ENCODE measurements at places on chromosomes 1 and 21.

DNA sequence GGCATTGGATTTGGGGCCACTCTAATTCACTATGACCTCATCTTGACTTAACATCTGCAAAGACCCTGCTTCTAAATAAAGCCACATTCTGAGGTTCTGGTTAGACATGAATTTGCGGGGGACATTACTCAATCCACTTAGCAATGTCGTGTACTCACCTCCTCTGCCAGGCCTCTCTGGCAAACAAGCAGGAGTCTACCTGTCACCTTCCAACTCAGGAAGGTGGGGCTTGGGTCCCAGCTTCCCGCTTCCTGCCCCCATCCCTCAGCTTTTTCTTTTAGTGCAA, 177.8 kb downstream of the PSMG1 start:
- no peaks in the 10 kb centered on the region for H3K27me3 ChIP-seq
- no peak overlapping the region for H3K27ac ChIP-seq
- no peaks in the 10 kb centered on the region for H3K36me3 ChIP-seq
- peaks cover 29% of the 10 kb centered on the region for H3K4me1 ChIP-seq
- no peak for DNase-seq

DNA sequence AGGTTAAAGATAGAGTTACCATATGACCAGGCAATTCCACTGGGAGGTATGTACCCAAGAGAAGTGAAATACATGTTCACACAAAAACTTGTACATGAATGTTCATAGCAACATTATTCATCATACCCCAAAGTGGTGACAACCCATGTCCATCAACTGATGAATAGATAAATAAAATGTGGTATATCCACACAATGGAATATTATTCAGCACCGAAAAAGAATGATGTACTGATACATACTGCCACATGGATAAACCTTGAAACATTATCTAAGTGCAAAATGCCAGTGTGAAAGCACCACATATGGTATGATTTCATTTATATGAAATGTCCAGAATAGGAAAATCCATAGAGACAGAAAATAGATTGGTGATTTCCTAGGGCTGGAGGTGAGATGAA, 53.4 kb upstream of the PAXBP1 start:
- H3K36me3 ChIP-seq: no peaks in the 10 kb centered on the region
- no peaks in the 10 kb centered on the region for H3K27me3 ChIP-seq
- DNase-seq: no peak
- H3K4me1 ChIP-seq: peaks cover 6% of the 10 kb centered on the region

- no peak for DNase-seq
- H3K4me3 ChIP-seq: no peak overlapping the region
- no peaks in the 10 kb centered on the region for H3K36me3 ChIP-seq
- H3K27ac ChIP-seq: no peak overlapping the region
Measured at GRCh38 chr1:83024251-83024767, 974.6 kb downstream of the TTLL7 start.

DNA sequence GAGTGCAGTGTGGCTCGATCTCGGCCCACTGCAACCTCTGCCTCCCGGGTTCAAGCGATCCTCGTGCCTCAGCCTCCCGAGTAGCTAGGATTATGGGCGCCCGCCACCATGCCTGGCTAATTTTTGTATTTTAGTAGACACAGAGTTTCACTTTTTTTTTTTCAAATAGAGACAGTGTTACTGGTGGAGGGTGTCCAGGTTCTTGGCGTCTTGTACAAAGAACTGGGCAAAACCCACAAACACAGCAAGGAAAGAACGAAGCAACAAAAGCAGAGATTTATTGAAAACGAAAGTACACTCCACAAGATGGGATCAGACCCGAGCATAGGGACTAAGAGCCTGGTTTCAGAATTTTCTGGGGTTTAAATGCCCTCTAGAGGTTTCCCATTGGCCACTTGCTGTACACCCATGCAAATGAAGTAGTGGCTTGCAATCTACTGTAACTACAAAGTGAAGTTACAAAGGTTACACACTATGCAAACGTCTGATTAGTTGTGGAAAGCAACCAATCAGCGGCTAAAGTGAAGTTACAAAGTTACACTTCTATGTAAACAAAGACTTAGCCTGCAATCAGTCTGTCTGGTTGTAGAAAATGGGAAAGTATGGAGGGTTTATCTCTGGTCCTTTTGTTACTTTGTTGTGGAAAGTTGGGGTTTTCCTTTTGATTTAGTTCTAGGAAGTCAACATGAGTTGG, 199.1 kb downstream of the DYRK1A start:
- H3K4me3 ChIP-seq: peak overlapping the region; percentile 81
- no peaks in the 10 kb centered on the region for H3K27me3 ChIP-seq
- H3K36me3 ChIP-seq: no peaks in the 10 kb centered on the region
- peaks cover 6% of the 10 kb centered on the region for H3K4me1 ChIP-seq
- peak; percentile 74 for DNase-seq
- peak overlapping the region; percentile 99 for H3K27ac ChIP-seq

- DNase-seq: peak; percentile 54
- H3K36me3 ChIP-seq: no peaks in the 10 kb centered on the region
- peaks cover 33% of the 10 kb centered on the region for H3K27me3 ChIP-seq
Measured at GRCh38 chr1:85047472-85048295, 616 bp downstream of the MCOLN3 start.

- no peak for DNase-seq
- no peak overlapping the region for H3K4me3 ChIP-seq
- H3K27me3 ChIP-seq: no peaks in the 10 kb centered on the region
- no peaks in the 10 kb centered on the region for H3K36me3 ChIP-seq
- no peak overlapping the region for H3K27ac ChIP-seq
Measured at GRCh38 chr1:208163539-208163938, 80.6 kb downstream of the PLXNA2 start.

GRCh38 chr21:34367320-34367935, 3.6 kb downstream of the KCNE2 start:
- DNase-seq: peak; percentile 93
- no peaks in the 10 kb centered on the region for H3K27me3 ChIP-seq
- H3K36me3 ChIP-seq: no peaks in the 10 kb centered on the region
- peaks cover 5% of the 10 kb centered on the region for H3K4me1 ChIP-seq

- no peaks in the 10 kb centered on the region for H3K27me3 ChIP-seq
- H3K27ac ChIP-seq: no peak overlapping the region
- peaks cover 16% of the 10 kb centered on the region for H3K4me1 ChIP-seq
- peak; percentile 69 for DNase-seq
- no peaks in the 10 kb centered on the region for H3K36me3 ChIP-seq
- H3K4me3 ChIP-seq: no peak overlapping the region
Measured at GRCh38 chr1:206802401-206802800, 30.1 kb upstream of the IL10 start.

DNA sequence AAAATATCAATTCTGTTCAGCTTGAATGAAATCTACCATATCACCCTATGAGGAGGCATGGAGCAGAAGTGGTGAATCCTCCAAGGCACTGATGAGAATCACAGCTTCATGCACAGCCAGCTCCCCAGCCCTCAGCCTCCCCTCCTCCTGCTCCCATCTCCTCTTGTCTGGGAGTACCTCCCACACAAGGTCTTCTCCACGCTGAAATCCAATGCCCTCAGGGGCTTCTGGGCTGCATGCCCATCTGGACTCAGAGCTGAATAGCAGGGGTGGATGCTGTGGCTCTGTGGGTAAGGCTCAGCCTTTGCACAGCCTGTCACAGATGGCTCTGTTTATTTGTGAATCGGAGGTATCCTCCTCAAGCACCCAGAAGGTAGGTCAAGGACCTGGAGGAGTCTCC, 48.6 kb downstream of the KCNC4 start:
- H3K4me3 ChIP-seq: no peak overlapping the region
- DNase-seq: peak; percentile 32
- no peak overlapping the region for H3K27ac ChIP-seq
- peaks cover 12% of the 10 kb centered on the region for H3K4me1 ChIP-seq

DNA sequence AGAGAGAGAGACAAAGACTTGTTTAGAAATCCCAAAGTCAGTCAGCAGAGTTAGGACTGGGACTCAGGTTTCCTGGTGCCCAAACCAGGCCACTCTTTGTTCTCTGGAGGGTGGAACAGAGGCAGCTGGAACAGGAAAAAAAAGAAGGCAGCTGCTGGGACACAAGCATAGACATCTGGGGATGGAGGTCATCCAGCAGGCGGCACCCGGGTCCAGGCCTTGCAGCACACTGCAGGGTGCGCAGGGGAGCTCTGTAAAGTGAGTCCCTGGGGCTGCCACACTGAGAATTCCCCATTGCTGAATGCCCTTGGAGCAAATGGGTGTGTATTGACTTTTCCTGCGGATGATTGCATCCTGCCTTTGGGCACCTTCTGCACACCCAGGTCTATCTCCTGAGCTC, 222.9 kb upstream of the CSF3R start:
- no peak for DNase-seq
- H3K27ac ChIP-seq: no peak overlapping the region

GRCh38 chr1:182680901-182681567, 3.4 kb downstream of the RGS8 start:
- H3K27me3 ChIP-seq: peaks cover 36% of the 10 kb centered on the region
- no peak overlapping the region for H3K4me3 ChIP-seq
- H3K4me1 ChIP-seq: no peaks in the 10 kb centered on the region
- H3K36me3 ChIP-seq: no peaks in the 10 kb centered on the region

DNA sequence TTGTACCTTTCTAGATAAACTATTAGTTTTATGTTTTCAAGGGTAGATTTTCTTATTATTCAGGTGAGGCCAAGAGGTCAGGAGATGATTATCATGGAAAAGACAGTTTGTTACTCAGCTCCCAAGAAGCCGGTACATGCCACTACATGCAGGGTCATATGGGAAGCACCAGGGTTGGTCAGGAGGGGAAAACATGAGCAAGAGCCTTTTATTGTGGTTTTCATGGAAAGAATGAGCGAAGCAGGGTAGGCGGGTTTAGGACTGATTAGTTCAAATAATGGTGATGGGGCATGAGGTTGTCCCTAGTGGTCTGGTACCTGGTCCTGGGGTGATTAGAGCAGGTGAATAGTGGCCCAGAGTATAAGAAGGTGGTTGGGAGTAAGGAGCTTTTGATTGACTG, 189.9 kb downstream of the APP start:
- H3K4me1 ChIP-seq: no peaks in the 10 kb centered on the region
- H3K4me3 ChIP-seq: no peak overlapping the region
- no peaks in the 10 kb centered on the region for H3K27me3 ChIP-seq
- peaks cover 27% of the 10 kb centered on the region for H3K36me3 ChIP-seq
- DNase-seq: no peak

- DNase-seq: no peak
- no peak overlapping the region for H3K27ac ChIP-seq
- H3K4me1 ChIP-seq: no peaks in the 10 kb centered on the region
- no peaks in the 10 kb centered on the region for H3K36me3 ChIP-seq
Measured at GRCh38 chr1:61227857-61228550, 145.6 kb downstream of the NFIA start.

DNA sequence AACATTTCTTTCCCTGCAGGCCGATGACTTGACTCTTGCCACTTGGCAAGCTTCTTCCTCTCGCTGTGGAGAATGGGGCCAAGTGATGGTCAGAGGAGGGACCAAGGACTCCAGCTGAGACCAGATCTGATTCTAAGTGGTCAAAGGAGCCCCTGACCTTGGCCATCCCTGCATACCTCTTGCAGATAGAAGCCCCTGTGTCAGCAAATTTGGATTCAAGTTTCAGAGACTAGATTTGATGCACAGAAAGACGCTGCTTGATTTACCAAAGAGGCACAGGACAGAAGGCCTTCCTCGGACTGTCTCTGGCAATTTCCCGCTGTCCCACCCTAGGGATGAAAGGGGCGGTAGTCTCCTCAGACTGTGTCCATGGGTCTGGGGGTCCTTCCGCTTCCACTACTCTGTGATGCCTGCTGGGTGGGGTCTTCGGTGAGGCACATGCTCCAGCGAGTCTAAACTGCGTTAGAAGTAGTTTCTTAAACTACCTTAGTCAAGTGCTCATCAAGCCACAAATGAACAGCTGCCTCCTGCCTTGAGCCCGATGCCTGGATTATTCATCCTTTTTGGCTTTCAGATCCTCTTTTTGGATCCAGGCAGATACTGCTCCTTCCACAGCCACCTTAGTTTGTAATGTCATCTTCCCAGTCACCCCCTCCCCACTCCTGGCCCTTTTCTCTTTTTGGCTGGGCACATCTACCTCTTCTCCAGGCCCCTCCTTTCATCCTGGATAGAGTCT, 31.8 kb upstream of the RBM15 start:
- H3K36me3 ChIP-seq: no peaks in the 10 kb centered on the region
- peak; percentile 82 for DNase-seq
- H3K27ac ChIP-seq: peak overlapping the region; percentile 97

GRCh38 chr1:61808968-61809367, 66.7 kb downstream of the PATJ start:
- H3K27ac ChIP-seq: no peak overlapping the region
- H3K36me3 ChIP-seq: no peaks in the 10 kb centered on the region
- peak; percentile 22 for DNase-seq

DNA sequence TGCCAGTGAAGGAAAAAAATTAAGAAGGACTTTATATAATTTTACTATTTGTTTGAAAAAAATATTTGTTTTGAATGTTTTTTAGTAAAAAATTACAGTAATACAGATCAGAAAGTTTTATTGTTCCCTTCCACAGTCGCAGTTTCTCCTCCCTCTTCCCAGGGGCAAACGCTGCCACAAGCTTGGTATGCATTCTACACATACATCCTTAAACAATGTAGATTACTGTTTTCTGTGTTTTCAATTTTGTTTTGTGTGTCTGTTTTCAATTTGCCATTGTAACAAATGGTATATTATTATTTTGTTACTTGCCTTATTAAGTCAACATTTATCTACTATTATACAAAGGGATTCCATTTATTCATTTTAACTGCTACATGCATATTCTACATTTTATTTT, 257.1 kb downstream of the HMCN1 start:
- peaks cover 4% of the 10 kb centered on the region for H3K4me1 ChIP-seq
- H3K4me3 ChIP-seq: no peak overlapping the region
- no peaks in the 10 kb centered on the region for H3K27me3 ChIP-seq

GRCh38 chr1:174932587-174932986, 67.2 kb upstream of the CACYBP start:
- no peak for DNase-seq
- H3K27ac ChIP-seq: no peak overlapping the region
- H3K27me3 ChIP-seq: no peaks in the 10 kb centered on the region
- no peak overlapping the region for H3K4me3 ChIP-seq

DNA sequence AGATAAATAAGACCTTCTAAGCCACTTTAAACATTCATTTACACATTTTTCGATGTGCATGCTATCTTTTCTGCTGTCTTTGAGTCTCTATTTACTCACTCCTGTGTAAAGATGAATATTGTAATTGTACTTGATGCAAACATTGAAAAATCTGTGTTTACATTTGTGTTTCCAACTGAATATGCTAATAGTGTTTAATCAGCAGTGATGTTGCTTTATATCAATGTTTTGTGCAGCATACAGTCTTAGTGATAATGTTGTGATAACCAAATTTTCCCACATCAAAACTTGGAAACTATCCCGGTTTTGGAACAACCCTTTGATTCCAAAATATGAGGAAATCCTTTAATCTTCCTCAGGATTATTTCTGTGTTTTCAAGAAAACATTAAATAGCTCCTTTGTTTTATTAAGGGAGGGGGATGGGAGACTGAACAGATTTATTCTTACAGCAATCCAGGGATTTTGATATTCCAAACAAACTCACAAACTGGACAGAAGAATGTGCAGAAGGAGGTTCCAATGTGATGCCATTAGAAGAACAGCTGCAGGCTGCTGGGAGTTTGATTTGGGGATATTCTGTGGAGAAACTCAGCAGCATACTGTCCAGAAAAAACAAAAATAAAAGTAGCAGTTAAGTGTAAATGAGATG, 248.0 kb downstream of the S1PR1 start:
- H3K27ac ChIP-seq: no peak overlapping the region
- H3K36me3 ChIP-seq: no peaks in the 10 kb centered on the region
- no peak overlapping the region for H3K4me3 ChIP-seq
- DNase-seq: no peak
- 0 out of 2 replicates have a peak, but pooled peaks cover 4% of the 10 kb centered on the region for H3K27me3 ChIP-seq

Measured in GM23248 (cell line).